ENCODE measurements at places on chromosomes 16 and 17.

DNA sequence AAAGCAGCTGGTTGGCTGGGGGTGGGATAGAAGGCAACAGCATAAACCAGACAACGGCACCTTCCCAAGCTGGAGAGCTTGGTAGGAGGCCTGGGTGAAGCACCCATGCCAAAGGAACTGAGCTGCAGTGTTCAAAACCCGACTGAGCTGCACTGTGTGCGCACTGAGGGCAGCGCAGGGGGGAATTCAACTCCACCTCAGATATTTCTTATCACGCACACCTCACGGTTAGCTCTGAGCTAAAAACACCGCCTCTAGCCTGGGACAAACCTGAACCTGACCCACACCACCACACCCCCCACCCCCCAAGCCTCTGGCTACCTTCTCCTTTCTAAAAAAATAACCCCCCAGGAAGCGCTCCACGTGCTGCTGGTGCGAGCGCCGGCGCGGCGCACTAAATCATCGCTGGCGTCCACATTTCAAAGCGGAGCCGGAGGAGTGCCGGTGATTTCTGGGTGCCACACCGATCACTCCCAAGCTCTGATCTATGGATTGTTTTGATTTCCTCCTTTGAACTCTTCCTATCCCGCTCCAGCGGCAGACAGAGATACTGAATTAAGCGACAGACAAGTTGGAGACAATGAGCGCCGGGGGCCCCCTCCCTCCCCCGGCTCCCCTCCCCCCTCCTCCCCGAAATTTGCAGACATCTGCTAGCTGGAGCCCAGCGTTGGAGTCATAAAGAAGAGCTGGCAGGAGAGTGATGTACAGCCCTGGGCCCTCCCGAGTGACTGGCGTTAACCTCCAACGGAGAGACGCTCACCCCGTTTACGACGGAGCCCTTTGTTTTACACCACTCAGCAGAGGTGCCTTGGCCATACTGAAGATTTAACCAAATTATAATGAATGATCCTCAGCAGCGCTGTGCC lies 85.0 kb downstream of the NOG start:
- DNase-seq: no peak

- DNase-seq: no peak
Observed at GRCh38 chr16:87541147-87541871, 48.5 kb upstream of the ZCCHC14 start.

DNA sequence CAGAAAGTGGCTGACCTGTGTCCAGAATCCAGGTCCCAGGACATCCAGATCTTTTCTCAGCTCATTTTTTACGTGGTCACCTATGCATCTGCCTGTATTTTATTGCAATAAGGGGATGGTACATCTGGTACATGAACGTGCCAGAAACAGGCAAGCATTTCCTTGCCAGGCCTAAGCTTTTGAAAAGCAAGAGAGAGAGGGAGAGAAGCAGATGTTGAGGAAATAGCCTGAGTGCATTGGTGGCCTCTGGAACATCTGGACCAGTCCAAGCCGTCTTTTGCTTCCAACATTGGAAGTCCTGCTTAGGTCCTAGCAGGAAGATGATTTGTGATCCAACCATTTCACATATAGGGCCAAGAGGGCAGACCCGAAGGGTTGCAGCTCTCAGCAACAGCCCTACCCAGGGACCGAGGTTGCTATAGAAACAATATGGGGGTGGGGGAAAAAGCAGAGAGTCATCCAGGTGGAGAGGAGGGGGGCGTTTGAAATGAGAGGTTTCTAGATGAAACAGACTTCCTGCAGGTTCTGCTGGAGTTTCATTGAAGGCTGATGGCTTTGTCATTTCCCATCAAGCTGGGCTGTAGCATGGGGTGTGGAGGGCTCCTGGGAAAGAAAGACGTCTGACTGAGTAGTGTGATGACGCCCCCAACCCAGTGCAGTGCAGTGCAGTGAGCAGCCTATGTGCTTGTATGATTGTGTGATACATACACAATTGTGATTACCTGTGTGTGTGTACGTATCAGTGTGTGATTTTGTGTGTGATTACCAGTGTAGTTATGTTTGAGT lies 61.6 kb downstream of the SHISA6 start:
- no peak for DNase-seq

DNA sequence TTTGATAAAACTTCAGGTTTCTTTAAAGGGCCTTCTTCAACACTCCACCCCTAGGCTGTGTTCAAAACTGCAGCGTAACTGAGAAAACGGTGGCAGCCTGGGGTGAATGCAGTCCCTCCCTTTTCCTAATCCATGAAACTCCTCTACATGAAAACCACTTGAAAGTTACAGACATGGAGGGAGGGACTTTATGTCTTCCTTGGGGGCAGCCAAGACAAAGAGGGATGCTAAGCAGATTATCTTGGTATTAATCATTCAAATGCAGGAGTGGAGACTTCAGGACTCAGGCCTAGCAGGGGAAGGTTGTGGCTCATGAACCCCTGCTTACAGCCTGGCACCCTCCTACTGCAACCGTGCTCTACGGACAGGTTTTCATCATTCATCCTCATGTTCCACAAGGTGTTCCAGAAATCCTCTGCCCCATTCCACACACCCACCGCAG lies 46.8 kb downstream of the RNF112 start:
- no peak for DNase-seq

DNA sequence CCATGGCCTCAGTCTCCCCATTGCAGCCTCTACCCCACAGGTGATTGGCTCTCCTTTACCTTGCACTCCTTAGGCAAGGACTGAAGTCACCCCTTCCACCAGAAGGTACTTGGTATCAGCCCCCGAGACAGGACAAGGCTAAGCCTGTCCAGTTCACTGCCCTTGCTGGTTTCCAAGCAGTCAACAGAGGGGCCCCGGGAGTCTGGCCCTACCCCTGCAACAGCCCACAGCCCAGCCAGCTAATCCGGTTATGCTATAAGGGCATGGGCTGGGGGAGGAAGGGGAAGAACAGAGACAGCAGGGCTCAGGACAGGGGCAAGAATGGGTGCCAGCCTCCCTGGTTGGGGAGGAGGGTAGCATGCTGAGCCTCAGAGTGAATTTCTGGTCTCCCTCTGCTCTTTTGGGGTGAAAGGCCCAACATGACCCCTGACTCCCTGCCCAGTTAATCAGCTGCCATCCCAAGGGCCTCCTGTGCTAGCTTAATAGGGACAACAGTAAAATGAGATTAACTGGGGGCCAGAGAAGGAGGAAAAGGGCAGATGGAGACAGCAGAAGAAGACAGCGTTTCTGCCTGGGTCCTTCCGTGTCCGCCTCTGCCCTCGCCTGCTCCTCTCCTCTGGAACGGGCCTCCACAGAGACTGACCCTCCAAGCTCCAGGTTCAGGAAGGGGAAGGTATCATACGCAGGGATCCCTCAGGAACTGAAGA lies 10.7 kb downstream of the DLG4 start:
- DNase-seq: no peak

- no peak for DNase-seq
Observed at GRCh38 chr17:74361230-74362068, at the start of gene BTBD17. Gene BTBD17 (minus strand): TSS chr17:74361868. CDS start chr17:74361819, 49 bp downstream.

GRCh38 chr17:77572851-77573250 lies 385.7 kb upstream of the TNRC6C start:
- no peak for DNase-seq

DNA sequence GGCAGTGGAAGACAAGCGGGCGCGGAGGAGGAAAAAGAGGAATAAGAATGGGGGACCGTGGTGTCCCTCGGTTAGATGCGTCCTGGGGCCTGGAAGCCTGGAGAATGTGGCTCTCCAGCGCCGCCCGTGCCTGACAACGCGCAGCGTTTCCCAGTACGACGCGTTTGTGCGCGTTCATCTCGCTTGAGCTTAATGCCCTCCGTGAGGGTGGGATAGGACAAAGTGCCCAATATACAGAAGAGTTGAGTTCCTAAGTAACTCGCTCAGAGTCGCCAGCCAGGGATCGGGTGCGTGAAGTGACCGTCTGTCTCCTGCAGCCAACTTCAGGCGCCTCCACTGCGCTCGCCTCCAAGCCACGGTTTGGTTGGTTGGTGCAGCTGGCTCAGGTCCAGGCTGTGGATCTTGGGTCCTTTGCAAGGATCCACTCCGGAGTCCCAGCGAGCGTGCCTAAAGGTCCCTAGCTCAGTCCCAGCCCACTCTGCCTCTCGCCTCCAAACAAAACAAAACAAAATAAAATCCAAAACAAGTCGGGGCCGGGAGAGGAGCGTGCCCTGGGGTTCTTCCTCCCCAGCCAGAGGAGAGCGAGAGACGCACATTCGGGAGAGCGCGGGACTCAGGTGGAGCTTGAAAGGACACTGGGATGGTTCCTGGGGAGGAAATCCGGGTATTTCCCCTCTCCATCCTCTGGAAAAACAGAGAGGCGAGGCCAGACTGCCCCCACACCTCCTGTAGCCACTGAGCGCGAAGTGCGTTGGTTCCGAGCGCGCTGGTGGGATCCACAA lies 974 bp downstream of the GALR2 start:
- DNase-seq: no peak

GRCh38 chr17:53749178-53749577 lies 73.5 kb upstream of the KIF2B start:
- DNase-seq: no peak

GRCh38 chr16:12268606-12269005 lies 292.1 kb downstream of the SNX29 start:
- DNase-seq: no peak

GRCh38 chr17:57911834-57912673 lies 43.2 kb downstream of the CUEDC1 start:
- no peak for DNase-seq

DNA sequence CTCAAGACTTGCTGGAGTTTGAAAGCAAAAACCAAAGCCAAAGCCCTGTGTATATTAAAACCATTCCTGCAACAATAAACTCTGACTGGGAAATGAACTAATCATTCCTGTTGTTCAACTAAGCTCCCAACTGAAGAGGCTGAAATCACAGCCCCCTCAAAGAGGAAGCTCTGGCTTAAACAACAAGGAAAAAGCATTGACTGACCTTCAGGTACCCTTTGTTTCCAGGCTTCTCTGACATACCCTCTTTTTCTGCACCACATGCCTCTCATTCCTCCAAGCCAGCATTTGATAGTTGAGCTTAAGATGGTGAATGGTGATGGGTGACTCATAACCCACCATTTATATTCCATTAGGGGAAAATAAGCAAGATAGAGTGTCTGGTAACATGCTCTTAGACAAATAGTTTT lies 470.9 kb upstream of the SOX9 start:
- DNase-seq: no peak

GRCh38 chr16:63581570-63581969 lies 1540.3 kb downstream of the CDH11 start:
- DNase-seq: no peak

DNA sequence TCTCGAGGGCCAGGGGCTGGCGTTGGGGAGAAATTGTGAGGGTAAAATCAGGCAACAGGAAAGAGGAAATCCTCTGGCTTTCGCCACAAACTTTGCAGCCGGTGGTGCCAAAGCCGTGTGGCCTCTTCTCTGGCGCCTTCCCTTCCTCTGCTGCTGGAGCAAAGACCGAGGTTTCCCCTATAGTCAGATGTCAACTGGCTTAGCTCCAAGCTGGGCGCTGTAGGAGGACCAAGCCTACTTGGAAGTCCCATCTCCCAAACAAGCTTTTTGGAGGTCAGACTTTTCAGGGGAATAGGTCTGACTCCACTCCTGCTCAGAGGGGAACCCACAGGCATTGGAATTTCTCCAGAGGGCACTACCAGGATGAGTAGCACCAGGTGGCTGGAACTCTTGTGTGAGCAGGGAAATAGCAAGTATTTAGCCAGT lies 5.0 kb downstream of the IGFBP4 start:
- no peak for DNase-seq

DNA sequence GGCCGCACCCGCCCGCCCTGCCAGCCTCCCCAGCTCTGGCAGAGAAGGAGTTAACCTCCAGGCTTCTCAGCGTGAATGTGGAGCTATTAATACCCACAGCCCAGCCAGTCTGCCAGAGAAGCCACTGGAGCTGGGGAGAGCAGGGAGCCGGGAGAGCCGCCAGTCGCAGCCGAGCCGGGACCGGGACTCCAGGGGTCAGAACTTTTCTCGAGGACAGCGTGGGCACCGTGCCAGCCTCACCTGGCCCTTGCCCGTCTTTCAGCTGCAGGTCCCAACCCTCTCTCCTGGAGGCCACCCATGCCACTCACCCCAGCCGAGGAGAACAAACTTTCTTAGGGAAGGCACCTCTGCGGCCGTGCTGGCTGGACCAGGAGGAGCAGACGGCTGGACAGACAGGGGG lies 33.8 kb upstream of the SBK1 start:
- no peak for DNase-seq

DNA sequence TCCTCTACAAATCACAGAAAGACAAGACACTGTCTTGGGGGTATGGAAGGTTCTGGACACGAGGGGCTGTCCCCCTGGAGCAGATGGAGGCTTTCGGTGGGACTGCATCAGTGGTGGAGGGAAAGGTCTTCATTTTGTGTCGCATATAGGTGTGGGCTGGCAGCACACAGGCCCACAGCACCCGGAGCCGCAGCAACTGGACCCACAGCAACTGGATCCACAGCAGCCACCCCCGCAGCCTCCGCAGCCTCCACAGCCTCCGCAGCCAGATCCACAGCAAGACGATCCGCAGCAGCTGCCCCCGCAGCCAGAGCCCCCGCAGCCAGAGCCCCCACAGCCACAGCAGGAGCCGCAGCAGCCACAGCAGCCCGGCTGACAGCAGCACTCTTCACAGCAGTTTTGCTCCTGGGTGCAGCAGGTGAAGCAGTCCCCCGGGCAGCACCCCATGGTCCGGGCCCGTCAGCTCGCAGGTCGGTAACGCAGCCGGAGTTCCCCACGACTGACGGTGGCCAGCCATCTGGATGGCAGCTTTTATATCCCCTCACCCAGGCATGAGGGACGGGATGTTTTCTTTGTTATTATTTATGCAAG lies at the start of gene KRTAP17-1:
KRTAP17-1 (minus strand) TSS at position 507 of the 591 bp plus-strand sequence; CDS start at position 447, 60 bp downstream.
- DNase-seq: no peak

Measured in stimulated activated CD8-positive, alpha-beta memory T cell treated with anti-CD3 and anti-CD28 coated beads, Interleukin-4, amount 100 ng/mL, for 1 hour (primary cell).